ENCODE measurements at places on chromosomes 16 and 17.

DNA sequence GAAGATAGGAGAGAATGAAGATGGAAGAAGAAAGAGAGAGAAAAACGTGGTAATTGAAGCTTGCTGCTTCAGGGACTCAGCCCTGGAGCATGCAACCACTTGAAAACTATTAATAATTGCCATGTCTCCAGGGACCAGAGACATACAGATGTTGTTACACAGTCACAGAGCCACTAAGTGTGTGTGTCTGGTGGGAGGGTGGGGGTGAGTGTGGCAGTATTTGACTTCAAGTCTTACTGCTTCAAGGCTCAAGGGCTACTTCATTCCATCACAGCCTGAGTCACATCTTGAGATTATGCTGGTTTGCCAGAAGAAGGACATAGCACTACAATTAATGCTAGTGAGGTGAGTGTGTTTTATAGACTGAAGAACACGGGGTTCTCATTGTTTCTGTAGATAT is 202.2 kb downstream of the CDH8 start:
- no peak for DNase-seq

GRCh38 chr16:78224342-78224741 is 124.9 kb downstream of the WWOX start:
- no peak for DNase-seq

DNA sequence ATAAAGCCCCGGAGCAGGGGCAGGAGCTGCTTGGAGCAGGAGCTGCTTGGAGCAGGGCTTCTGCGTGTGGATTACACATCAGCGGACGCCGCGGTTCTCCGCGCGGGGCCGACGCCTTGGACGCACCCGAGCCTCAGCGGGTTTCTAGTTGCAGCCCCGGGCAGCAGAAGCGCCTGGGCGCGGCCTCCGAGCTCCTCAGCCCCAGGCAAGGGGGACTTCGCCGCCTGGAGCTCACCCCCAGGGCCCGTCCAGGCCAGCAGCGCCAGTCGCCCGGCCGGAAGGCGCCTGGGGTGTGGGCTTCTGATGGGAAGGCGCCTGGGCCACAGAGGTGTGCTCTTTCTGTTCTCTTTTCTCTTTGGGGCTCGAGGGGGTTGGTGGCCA is 6.3 kb downstream of the FOXF1 start:
- no peak for DNase-seq

DNA sequence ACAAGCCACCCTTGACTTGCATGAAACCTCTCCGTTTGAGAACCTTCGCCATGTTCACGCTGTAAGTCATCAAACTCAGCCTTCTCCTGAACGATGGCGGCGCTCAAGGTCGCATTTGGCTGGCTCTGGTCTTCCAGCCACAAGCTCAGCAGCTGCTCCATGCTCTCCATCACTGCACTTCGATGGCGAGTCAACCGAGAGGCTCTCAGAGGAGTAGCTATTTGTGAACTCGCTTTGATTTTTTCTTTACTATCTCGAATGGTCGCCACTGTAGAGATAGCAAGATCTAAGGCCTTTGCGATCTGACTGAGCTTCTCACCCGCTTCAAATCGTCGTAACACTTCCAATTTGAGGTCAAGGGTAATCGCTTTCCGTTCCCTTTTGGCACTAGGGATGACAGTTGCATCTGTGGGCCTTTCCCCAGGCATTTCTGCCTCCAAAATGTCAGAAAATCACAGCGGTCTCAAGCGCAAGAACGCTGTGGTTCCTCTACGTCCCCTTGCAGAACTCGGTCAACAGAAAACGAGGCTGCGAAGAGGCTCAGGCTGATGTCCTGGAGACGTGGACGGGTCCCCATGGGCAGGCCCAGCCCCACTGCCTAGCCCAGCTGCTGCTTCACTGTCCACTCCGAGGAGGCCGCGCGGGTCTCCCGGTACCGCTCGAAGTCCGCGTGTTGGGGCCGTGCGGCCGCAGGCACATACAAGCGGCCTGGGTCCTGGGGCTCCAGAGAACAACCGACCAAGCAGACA is 23.1 kb downstream of the DEF8 start:
- no peak for DNase-seq

GRCh38 chr16:84916850-84917249 is 94.5 kb downstream of the ZDHHC7 start:
- DNase-seq: no peak

- peak; percentile 96 for DNase-seq
Observed at GRCh38 chr17:56292010-56292409, 138.7 kb downstream of the ANKFN1 start.

DNA sequence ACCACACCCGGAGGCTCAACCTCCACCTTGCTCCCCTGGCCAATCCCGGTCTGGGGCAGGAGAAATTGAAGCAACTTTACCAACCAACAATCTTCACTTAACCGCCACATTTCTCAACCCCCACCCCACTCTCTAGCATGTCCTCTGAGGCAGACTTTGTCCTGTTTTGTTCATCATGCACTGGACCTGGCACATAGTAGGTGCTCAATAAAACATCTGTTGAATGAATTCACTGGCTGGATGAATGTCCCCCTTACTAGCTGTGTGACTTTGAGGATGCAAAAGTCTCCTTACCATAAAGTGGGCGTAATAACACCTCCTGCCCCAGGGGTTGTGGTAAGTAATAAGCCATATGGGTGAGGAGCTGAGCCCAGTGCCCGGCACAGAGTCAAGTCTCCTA is 5.8 kb downstream of the SPPL2C start:
- no peak for DNase-seq

GRCh38 chr17:8922928-8923327 is 42.6 kb downstream of the PIK3R5 start:
- DNase-seq: no peak

DNA sequence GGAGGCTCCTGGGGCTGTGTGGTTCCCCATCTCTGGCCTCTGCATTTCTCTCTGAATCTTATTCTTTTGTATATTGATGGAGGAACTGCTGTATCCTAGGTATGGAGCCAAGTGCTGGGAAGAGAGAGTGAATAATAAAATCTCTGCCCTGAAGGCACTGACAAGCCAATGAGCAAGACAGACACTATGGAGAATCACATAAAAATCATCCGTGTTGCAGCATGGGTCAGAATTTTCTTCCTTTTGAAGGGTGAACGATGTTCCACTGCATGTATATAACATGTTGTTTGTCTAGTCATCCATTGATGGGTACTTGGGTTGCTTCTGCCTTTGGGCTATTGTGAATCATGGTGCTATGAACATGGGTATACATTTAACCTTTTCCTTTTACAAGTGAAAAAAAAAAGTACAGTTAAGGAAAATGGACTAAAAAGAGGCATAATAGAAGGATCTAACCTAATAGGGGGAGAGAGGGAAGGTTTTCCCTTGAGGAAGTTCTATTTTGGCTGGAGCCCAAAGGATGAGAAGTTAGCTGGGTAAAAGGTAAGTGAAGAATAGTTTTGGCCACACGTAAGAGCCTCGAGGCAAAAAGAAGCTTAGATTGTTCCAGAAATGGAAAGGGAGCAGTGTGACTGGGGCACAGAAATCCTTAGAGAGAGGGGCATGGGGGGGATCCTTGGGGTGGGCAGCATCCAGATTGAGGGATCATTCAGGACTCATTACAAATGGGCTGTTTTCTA is 32.3 kb upstream of the GNA13 start:
- no peak for DNase-seq

DNA sequence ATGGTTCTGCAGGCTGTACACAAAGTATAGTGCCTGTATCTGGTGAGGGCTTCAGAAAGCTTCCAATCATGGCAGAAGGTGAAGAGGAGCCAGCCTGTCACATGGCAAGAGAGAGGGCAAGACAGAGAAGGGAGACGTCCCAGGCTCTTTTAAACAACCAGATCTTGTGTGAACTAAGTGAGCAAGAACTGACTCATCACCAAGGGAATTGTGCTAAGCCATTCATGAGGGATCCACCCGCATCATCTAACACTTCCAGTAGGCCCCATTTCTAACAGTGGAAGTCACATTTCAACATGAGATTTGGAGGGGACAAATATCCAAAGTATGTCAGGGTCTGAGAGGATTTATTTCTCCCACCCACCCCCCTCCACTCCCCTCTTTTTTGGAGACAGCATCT is 56.2 kb upstream of the ELAC2 start:
- DNase-seq: peak; percentile 81

GRCh38 chr17:10744501-10745000 is 14.7 kb upstream of the TMEM220 start:
- no peak for DNase-seq

GRCh38 chr17:41534899-41535546 is 6.9 kb upstream of the KRT19 start:
- DNase-seq: no peak

GRCh38 chr17:37848690-37849616 is 75.3 kb upstream of the TBC1D3K start:
- DNase-seq: peak; percentile 68

- no peak for DNase-seq
Observed at GRCh38 chr17:71713846-71714245, 407.0 kb upstream of the SOX9 start.

GRCh38 chr16:28058839-28059589 is 4.5 kb downstream of the GSG1L start:
- no peak for DNase-seq

- peak; percentile 30 for DNase-seq
Observed at GRCh38 chr16:70582280-70582978, 58.8 kb downstream of the SF3B3 start.

- no peak for DNase-seq
Observed at GRCh38 chr16:72930396-72930795, 117.5 kb downstream of the ZFHX3 start.

DNA sequence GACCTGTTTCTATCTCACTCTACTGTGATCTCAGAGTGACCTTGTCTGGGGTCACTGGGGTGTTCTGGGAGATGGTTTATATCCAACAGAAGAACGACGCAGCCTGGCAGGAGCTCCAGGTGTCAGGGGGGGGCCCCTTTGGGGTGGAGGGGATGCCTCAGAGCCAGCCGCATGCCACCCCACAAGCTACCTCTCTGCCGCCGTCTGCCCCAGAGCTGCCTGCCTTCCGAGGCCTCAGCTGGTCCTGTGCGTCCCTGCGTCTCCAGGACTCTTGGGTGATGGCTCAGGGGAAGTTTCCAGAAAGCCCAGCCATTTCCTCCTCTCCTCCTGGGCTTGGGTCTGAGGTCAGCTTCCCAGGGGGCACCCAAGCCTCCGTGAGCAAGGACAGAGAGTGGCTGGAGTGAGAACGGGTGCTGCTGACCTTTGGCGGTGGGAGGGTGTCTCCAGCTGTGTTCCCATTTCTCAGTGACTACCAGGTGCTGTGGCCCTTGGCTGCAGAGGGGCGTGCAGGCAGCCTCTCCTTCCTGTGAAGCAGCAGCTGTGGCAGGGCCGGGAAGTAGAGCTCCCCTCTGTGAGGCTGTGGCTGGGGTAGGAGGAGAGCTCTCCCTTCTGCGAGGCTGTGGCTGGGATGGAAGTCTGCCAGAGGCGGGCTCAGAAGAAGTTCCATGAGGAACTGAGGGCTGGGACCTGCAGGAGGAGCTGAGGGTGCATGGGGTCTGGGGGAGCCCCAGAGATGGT is 19.8 kb downstream of the JPH3 start:
- DNase-seq: peak; percentile 7

DNA sequence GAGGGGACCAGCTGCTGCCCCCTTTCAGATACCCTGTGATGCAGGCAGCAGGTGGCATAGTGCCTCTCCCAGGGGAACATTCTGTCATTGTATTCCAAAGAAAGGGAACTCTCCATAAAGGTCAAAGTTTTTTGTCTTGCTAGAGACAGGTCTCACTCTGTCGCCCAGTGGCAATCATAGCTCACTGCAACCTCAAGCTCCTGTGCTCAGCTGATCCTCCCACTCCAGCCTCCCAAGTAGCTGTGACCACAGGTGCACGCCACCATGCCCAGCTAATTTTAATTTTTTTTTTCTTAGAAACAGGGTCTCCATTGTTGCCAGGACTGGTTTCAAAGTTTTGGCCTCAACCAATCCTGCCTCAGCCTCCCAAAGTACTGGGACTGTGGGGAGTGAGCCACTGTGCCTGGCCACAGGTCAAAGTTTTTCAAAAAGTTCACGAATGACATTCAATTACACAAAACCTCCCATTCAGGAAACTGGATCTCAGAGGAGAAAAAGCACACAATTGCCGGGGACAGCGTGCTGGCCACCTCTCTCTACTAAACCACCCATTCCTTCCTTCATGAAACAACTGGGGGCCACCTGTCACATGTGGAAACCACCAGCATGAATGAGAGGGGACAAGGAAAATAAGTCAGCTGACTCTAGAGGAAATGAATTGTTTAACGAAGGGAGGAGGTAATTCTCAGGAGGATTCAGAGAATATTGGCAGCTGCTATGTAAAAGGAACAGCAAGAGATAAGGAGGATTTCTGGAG is 80.0 kb downstream of the MARCHF10 start:
- DNase-seq: no peak

DNA sequence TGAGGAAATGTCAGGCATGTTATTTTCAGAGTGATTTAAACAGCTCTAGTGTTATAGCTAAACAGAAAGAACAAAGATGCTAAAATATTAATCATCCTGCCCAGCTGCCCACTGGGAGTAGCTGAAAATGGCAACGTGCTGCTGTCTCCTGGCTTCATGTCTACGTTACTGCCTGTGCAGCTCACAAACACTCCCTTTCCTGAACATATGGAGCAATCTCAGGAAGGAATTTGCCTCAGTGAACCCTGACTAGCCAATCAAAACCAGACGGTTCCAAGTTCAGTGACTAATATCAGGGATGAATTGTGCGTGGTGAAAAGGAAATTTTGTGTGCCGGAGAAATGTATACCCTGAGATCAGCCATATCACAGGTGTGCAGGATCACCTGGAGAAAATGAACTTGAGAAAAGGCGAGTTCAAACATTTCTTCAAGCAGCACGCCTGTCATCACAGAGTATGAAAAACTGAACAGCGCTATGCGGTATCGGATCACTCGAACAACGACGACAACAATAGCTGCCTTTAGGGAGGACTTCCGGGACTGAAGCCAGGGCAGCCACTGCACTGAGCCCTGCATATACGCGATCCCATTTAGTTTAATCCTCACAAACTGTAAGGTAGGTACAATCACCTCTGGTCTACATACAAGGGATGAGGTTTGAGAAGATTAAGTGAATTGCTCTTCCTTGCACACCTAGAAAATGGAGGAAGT is 110.3 kb downstream of the STX8 start:
- peak; percentile 51 for DNase-seq

DNA sequence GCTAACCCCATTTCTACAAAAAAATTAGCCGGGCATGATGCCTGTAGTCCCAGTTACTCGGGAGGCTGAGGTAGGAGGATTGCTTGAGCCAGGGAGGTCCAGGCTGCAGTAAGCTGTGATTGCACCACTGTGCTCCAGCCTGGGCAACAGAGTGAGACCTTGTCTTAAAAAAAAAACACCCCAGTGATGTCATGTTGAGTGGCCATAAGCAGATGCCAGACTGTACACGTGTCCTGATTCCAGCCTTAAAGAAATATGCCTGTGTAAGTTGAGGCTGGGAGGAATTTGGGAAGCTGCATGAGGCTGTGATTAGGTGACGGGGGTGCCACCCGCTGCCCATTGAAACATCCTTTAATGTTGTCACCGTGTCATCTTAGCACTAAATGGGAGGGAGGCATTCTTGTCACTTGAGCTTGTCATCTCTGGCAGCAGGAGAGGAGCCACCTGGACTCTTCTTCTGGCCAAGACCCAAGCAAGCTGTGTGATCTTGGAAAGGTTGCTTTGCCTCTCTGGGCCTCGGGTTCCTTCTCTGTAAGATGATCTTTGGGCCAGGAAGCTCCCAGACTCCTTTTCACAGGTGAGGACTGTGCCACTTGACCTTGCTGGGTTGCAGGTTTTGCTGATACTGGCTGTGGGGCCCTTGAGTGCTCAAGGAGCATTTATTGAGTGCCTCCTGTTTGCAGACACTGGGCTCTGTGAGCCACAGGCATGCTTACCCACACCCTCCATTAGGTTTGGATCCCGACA is 98.3 kb upstream of the CIBAR2 start:
- peak; percentile 66 for DNase-seq

- no peak for DNase-seq
Observed at GRCh38 chr16:55662644-55663031, 6.8 kb downstream of the SLC6A2 start.

GRCh38 chr16:592518-593306 is 2.8 kb downstream of the RAB40C start:
- no peak for DNase-seq
